ENCODE measurements at places on chromosomes 11 and 22. TPM values are rescaled to one million over a fixed set of nuclear protein-coding genes. Genes with fewer than 3 reads are reported as not detected.

Gene SMIM35
- not detected for total RNA-seq

Gene PHETA2
- 8.3 TPM for total RNA-seq

Gene MMP1
- not detected for total RNA-seq

GRCh38 chr22:47019012-47019790, 256.8 kb downstream of the TBC1D22A start:
- no peak for DNase-seq

GRCh38 chr11:45662096-45662664, 3.2 kb downstream of the CHST1 start:
- no peak for DNase-seq

DNA sequence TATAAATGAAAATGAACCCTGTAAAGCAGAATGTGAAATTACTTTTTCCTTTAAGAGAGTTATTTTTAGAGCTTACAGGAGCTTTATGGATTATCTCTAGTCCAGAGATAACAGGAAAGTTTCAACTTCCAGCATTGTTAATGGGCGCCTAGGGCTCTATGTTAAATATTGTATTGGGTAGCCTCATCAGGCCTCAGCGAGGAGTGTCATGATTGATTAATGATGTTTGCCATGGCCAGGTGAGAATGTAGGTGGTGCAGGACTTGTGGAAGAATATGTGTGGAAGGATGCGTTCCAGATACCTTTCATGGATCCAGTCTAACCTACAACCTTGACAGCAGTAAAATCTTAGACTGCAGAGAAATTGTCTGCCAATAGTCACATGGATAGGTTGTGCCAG, 50.6 kb downstream of the ME3 start:
- no peak for DNase-seq

DNA sequence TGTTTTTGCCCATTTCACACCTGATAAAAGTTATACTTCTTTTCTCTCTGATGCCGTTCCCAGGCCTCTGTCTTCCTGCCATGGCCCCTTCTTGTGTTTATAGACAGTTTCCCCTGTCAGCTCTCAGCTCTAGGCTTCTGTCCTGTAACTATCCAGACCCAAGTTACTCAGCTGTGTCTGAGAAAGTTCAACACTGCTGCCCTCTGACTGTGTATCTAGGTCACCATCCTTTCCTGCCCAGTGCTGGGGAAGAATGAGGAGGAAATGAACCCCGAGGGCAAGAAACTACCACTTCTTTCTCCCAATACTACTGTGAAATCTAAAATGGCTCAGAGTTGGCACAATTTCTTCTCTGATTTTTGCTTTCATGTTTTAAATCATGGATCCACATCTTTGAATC, 29.6 kb downstream of the SNX19 start:
- no peak for DNase-seq

GRCh38 chr11:123116486-123116885, 54.5 kb upstream of the HSPA8 start:
- no peak for DNase-seq

DNA sequence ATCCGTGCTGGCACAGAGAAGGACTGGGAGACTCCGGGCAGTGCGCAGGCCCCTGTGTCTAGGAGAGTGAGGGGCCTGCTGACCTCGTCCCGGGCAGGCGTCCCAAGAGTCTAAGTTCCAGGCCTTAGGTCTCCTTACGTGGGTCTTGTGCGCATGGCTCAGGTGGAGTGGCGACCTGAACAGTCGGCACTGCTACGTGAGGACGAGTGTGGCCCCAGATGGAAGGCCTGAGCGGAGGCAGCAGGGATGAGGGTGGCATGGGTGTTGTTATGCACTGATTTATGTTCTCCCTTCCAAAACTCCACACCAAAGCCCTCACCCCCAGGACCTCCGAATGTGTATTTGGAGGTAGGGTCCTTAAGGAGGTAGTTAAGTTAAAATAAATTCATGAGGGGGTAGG, 20.7 kb upstream of the SEPTIN5 start:
- no peak for DNase-seq

GRCh38 chr11:64056213-64056785, 20.6 kb downstream of the FLRT1 start:
- DNase-seq = no peak

Measured in adrenal gland (tissue), 19 donors.